Endothelial cell of umbilical vein (primary cell): ENCODE measurements at places on chromosomes 1 and 21.

DNA sequence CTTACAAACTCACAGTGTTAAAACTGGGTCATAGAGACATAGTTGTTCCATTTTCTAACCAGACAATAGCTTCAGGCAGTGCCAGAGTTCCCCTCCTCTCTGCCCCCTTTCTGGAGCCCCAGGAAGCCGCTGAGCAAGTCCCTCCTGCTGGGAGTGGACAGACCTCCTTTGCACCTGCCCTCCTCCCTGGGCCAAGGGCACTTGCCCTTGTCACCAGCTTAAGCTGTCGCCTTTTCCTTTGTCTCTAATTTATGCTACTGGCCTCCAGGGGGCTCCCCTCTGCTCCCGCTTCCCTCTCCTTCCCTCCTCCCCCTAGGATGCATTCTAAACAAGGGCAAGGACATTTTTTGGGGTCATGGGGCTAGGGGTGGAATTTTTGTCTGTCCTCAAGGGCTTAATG, 182.4 kb downstream of the MIS18A start:
- peak; percentile 17 for DNase-seq

DNA sequence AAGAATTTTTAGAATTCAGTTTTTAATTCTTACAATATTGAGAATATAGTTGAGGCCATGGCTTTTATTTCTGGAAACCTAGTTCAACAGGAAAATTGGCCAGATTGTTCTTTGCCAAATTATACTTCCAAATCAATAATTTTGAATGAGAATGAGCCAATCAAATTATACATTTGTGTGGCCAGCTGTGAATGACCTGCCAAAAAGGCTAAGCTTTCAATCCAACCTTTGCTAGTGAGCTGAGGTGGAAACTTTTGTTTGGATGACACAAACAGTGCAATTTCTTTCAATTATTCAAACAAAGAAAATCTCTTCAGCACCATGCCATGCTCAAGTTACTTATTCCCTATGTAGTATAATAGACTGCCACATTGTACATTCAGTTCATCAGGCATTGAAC, 167.8 kb downstream of the PATJ start:
- no peak for DNase-seq

GRCh38 chr1:51853360-51853759, 25.2 kb downstream of the NRDC start:
- DNase-seq = no peak

DNA sequence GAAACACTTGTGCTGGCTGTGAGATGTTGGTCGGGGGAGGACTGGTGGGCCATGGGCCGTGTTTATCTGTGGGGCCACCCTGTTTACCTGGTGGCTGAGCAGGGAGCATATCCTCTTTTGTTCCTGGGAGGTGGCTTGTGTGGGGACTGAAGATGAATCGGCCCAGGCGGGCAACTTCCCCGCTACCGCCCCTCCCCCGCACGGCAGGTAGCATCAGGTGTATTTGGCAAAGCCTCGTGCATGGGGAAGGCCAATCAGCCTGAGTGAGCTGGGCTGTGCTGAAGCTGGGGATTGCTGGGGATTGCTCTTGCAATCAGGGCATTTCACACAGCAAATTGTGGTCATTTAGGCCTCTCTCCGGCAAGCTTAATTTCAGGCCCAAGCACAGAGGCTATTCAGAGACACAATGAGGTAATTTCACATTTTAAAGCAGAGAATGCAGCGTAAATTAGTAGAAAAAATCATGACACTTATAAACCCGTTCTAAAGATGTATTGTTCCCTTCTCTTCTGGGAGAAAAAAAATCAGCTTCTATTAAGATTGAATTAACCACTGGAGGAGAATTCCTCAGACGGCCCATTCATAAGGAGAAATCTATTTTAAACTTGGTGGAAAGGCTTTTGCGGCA, 197.7 kb upstream of the POU3F1 start:
- no peak for DNase-seq

DNA sequence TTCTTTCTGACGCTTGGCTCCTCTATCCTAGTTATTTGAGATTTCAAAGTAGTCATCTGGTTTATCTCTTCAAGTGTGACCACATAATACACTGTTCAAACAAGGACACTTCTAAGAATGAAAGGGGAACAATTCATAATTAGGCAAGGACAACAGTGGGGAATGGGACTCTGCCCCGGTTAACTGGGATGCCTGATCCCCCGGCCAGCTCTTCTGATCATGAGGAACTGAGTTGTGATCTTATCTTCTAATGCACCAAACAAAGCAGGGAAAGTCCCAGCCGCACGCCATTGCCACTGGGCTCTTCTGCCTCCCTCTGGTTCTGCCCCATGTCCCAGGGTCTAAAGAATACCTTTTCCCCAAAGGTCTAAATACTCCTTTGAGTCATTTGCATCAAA, 158.2 kb upstream of the IRF2BP2 start:
- no peak for DNase-seq

DNA sequence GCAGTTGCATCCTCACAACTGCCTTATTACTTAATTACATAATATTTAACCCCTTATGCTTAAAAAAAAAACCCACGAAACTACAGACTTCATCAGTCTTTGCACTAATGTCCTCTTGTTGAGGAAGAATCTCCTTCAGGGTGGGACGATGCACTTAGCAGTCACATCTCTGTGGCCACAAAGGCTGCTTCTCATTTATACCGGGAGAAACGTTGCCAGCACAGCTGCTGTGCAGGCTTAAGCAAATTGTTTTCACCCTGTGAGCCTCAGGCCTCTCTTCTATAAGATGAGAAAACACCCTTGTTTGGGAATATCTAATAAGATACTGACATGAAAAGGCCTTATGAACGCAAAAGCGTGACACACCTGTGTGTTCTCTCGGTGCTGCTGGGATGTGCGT, 2.9 kb upstream of the OBSCN start:
- no peak for DNase-seq

GRCh38 chr1:168608796-168609715, 32.7 kb downstream of the XCL1 start:
- DNase-seq = peak; percentile 15

GRCh38 chr1:178724376-178724727, 692 bp upstream of the RALGPS2 start:
- peak; percentile 26 for DNase-seq

GRCh38 chr1:8698012-8698630, 119.3 kb downstream of the RERE start:
- no peak for DNase-seq

GRCh38 chr1:109634771-109635750, 15.4 kb downstream of the AMPD2 start:
- DNase-seq = no peak

- peak; percentile 45 for DNase-seq
These were observed 62.5 kb upstream of the TNFSF4 start for GRCh38 chr1:173269490-173270230.

DNA sequence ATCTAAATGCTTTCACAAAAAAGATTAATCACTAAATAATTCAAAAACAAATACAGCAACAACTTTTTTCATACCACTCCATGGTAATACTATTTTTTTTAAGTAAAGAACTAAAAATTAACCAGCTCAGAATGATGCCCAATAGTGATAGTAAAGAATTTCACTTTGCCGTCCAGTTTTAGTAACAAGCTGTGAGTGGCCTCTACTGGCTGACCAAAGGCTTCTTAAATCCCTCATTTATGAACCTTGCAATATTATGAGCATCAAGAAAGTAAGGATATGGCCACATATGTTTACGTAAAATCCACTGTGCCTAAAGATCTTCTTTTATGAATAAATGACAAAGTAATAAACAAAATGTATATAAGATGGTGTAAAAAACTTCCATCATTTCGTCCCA, 108.6 kb downstream of the GPATCH2 start:
- no peak for DNase-seq

GRCh38 chr21:44836666-44837471, 19.0 kb upstream of the SUMO3 start:
- no peak for DNase-seq

DNA sequence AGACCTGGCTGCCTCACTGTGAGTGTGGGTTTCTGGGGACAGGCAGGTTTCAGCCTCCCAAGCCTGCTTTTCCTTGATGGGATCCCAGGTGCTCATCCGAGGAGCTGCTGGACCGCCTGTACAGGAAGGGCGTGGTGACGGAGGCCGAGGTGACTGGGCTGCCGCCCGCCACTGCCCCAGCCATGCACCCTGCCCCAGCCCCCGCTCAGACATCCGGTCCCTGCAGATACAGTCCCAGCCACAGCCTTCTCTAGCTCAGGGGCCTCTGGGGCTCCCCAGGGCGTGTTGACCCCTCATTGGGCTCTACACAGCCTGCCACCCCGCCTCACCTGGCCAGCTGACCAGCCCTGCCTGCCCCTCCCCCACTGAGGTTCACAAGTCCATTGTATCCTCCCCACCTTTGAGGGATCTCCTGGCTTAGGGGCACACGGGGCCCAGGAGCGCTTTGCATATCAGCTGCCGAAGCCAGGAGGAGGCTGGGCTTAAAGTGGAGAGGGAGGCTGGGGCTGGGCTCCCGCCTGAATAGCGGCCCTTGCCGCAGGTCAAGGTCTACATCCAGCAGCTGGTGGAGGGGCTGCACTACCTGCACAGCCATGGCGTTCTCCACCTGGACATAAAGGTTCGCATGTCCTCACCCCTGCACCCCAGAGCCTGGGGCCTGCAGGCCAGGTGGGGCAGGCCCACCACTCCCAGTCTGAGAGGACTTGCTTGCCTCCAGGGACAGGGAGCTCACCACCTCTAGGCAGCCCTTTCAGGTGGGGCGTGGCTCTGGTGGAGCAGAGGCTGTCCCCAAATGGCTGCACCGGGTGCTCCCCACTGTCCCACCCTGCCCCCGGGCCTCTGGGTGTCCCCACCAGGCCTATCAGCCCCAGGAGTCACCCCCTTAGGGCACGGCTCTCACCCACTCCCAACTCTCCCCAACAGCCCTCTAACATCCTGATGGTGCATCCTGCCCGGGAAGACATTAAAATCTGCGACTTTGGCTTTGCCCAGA, 38.5 kb downstream of the TRIM11 start:
- no peak for DNase-seq

DNA sequence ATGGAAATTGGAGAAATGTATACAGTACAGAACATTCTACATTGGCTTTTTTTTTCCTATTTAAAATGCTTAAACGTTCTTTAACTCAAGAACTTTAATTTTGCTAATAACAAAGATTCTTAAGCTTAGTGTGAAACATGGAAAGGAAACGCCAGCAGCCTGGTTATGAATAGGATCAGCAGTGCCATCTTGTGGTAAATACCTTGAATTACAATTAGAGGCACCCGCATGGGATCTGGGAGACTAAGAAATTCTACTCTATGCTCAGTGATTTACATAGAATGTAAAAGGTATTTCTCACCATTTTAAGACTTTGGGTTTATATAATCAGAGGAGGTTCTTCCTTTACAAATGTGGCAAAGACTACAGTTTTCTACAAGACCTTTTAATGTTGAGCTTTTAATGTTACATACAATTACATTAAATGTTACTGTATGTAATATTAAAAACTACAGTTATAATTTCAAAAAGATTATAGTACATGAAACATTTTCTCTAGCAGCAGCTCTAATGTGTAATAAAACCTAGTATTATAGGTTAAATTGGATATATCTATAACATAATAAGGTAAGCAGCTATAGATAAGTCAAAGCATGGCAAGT, 32.1 kb upstream of the APOBEC4 start:
- peak; percentile 63 for DNase-seq

DNA sequence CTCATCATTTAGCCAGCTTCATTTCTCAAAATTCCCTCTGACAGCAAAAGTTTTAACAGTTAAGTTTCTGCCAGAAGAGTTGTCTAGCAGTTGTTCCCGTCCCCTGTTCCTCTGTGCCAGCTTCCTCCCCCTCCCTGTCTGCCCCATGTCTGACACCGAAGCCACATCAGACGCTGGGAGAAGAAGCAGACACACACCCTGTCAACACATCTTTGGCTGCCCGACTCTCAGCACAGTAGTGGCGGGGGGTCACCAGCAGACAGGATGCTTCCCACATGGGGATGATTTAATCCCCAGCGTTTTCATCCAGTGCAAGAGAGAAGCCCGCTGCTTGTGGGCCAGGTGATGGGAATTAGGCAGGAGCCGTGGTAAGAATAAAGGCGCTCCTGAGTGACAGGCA, 379.4 kb upstream of the RUNX1 start:
- no peak for DNase-seq

- DNase-seq = peak; percentile 46
These were observed at the start of gene FOXD3 for GRCh38 chr1:63322114-63322943. Gene FOXD3, plus strand, starts transcription at chr1:63322567. Its CDS starts 492 bp downstream, at chr1:63323059.

GRCh38 chr1:208748387-208749165, 504.4 kb upstream of the PLXNA2 start:
- no peak for DNase-seq

DNA sequence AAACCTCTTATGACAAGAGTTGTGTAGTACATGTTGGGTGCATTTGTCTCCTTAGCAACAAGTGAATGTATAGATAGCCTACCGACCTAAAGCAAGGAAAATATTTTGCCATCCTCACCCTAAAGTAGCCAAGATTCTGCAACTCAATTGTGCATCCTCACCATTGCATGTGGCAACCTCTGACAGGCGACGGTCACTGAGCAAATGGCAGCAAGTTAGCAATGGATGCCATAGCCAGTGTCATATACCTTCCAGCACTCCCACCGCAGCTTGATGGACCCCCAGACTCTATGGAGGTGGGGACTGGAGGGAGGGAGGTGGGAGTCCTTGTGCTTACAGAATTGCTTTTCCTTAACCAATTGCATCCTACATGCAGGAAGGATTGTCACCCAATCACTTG, 17.0 kb downstream of the PROX1 start:
- no peak for DNase-seq

GRCh38 chr1:82032068-82032467, 231.3 kb downstream of the ADGRL2 start:
- DNase-seq = no peak

DNA sequence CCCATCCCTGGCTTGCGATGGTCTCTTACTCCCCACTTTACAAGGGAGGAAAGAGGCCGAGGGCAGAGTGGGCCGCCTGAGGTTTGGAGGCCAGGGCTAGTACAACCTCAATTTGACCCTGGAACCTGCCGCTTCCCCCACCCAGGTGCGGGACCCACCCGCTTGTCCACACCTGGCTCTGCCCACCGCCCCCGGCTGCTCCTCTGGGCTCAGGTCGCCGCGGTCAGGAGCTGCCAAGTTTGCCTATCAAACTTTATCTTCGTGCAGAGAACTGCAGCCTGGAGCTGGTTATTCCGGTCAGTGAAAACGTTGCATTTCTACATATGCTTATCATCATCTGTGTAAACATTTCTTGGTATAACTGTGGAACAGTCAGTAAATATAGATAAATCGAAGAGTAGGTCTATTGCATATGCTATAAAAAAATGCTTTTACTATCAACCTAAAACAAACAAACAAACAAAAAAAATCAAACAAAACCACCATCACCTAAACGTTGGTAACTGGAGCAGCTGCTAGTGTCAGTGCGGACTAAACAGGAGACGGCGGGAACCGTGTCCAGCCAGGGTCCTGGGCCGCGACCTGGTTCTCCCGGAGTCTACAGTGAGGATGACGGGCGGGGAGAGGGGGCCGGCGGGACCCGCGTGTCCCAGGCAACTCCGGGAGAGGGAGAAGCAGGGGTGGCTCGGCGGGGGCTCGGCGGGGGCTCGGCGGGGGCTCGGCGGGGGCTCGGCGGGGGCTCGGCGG, 906 bp upstream of the ADARB1 start:
- peak; percentile 26 for DNase-seq
